Transverse colon (tissue), 4 donors: ENCODE measurements at places on chromosomes 5 and 9. TPM values are rescaled to one million over a fixed set of nuclear protein-coding genes. Genes with fewer than 3 reads are reported as not detected.

Gene ADGRD2
- total RNA-seq: not detected

- H3K4me3 ChIP-seq: no peak overlapping the region
- no peaks in the 10 kb centered on the region for H3K36me3 ChIP-seq
- DNase-seq: no peak
- no peaks in the 10 kb centered on the region for H3K4me1 ChIP-seq
Observed at GRCh38 chr9:38649731-38650363, 29.5 kb upstream of the ANKRD18A start.

DNA sequence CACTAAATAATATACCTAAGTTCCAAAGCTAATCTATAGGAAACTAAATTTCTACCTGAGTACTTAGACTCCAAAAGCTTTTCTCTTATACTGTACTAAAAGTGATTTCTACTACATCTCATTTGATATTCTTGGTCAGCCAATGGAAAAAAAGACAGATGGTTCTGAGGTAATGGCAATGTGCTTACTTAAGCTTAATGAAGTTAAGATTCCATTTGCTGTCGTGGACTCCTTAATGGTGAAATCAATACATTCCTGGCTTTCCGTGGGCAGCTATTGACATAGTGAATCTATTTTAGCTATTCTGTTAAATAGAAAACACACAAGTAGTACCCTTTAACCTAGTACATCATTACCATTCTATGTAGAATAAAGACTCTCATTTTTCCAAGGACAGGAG, 1825.6 kb upstream of the CDH9 start:
- H3K36me3 ChIP-seq: no peaks in the 10 kb centered on the region
- H3K4me1 ChIP-seq: no peaks in the 10 kb centered on the region
- no peak overlapping the region for H3K4me3 ChIP-seq
- DNase-seq: no peak
- no peak overlapping the region for H3K27ac ChIP-seq

Gene MSMP
- total RNA-seq: not detected

Gene ERCC6L2
- 79.5 TPM for total RNA-seq

Gene TRAF1
- 7.2 TPM for total RNA-seq

DNA sequence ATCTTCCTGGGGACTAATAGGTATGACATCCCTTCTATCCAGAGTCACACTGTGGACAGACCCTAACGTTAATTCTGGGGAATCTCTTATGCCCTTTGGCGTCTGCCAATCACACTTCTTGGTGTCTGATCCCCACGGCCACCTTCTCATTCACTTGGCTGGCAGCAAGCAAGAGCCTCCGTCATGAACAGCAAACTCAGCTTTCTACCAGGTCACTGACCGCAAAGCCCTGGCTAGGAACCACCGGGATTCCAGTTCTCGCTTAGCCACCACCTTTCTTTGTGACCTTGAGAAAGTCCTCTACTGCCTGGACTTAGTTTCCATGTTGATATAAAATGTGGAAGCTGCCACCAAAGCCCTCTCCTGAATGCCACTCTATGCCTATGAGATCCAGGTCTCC, 67.7 kb upstream of the FCN1 start:
- no peak for DNase-seq
- H3K27ac ChIP-seq: no peak overlapping the region
- H3K36me3 ChIP-seq: no peaks in the 10 kb centered on the region
- H3K27me3 ChIP-seq: no peaks in the 10 kb centered on the region
